Esophagus muscularis mucosa (tissue), 4 donors: ENCODE measurements at places on chromosomes 16 and 17. TPM values are rescaled to one million over a fixed set of nuclear protein-coding genes. Genes with fewer than 3 reads are reported as not detected.
A peak's percentile ranks its signal among the peaks of the same experiment; 100 is the strongest.

The JPT1 gene
- 24.2 TPM for total RNA-seq

The SCGB1C2 gene
- not detected for total RNA-seq

The KRT40 gene
- total RNA-seq, result not detected

The KRTAP1-5 gene
- total RNA-seq, result not detected

GRCh38 chr16:81905277-81905676, 106.0 kb downstream of the SDR42E1 start:
- no peak overlapping the region for H3K4me3 ChIP-seq
- peaks cover 4% of the 10 kb centered on the region for H3K36me3 ChIP-seq
- DNase-seq, result no peak
- no peaks in the 10 kb centered on the region for H3K27me3 ChIP-seq

The STAC2 gene
- 0.17 TPM for total RNA-seq

The CACNG3 gene
- total RNA-seq, result not detected

The CCDC43 gene
- total RNA-seq, result 15.2 TPM

The KRT31 gene
- total RNA-seq, result not detected

The CA10 gene
- not detected for total RNA-seq

GRCh38 chr16:21175397-21175796, 16.9 kb downstream of the LDAF1 start:
- no peak overlapping the region for H3K4me3 ChIP-seq
- no peak overlapping the region for H3K27ac ChIP-seq
- no peaks in the 10 kb centered on the region for H3K4me1 ChIP-seq
- no peaks in the 10 kb centered on the region for H3K27me3 ChIP-seq
- peaks cover 95% of the 10 kb centered on the region for H3K36me3 ChIP-seq

GRCh38 chr17:9361188-9361955, 214.2 kb downstream of the STX8 start:
- DNase-seq, result no peak
- no peaks in the 10 kb centered on the region for H3K27me3 ChIP-seq
- no peak overlapping the region for H3K27ac ChIP-seq
- no peak overlapping the region for H3K4me3 ChIP-seq
- H3K4me1 ChIP-seq, result peaks cover 13% of the 10 kb centered on the region
- no peaks in the 10 kb centered on the region for H3K36me3 ChIP-seq

GRCh38 chr16:1102921-1103635, 7.0 kb upstream of the C1QTNF8 start:
- no peak for DNase-seq
- H3K4me1 ChIP-seq, result peaks cover 17% of the 10 kb centered on the region
- H3K27me3 ChIP-seq, result peaks cover 7% of the 10 kb centered on the region
- H3K27ac ChIP-seq, result no peak overlapping the region
- H3K4me3 ChIP-seq, result no peak overlapping the region

GRCh38 chr17:82330322-82331239, 3.0 kb downstream of the SECTM1 start:
- H3K4me1 ChIP-seq, result peaks cover 52% of the 10 kb centered on the region
- DNase-seq, result no peak
- H3K36me3 ChIP-seq, result no peaks in the 10 kb centered on the region
- no peak overlapping the region for H3K27ac ChIP-seq
- H3K27me3 ChIP-seq, result no peaks in the 10 kb centered on the region
- no peak overlapping the region for H3K4me3 ChIP-seq

DNA sequence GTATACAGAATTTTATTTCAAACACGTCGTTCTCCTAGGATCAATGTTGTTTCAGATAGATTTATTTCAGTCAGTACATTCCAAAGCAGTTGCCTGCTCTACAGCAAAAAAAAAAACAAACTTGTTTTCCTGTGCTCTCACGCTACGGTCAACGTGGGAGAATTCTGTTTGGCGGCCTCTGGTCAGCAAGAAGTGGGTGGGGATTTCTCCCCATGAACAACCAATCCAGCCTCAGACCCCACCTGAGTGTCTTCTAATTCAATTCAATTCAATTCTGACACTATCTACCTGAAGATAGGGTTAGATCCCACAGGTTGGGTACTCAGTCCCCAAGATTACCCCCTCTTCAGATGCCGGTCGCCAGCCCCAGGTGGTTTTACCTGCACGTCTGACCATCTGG, 22.1 kb downstream of the C17orf58 start:
- peaks cover 3% of the 10 kb centered on the region for H3K4me1 ChIP-seq
- peaks cover 72% of the 10 kb centered on the region for H3K36me3 ChIP-seq
- no peak overlapping the region for H3K27ac ChIP-seq

The RNF227 gene
- 2.1 TPM for total RNA-seq

GRCh38 chr16:23060458-23061320, 88.6 kb downstream of the USP31 start:
- no peak overlapping the region for H3K4me3 ChIP-seq
- no peaks in the 10 kb centered on the region for H3K36me3 ChIP-seq
- peaks cover 23% of the 10 kb centered on the region for H3K4me1 ChIP-seq
- no peak overlapping the region for H3K27ac ChIP-seq

GRCh38 chr17:278676-279059, 73.9 kb downstream of the RPH3AL start:
- no peak overlapping the region for H3K4me3 ChIP-seq
- no peak overlapping the region for H3K27ac ChIP-seq
- H3K4me1 ChIP-seq, result no peaks in the 10 kb centered on the region
- DNase-seq, result no peak
- H3K36me3 ChIP-seq, result no peaks in the 10 kb centered on the region

GRCh38 chr17:53033297-53033696, 789.4 kb upstream of the KIF2B start:
- H3K27ac ChIP-seq, result no peak overlapping the region
- no peak overlapping the region for H3K4me3 ChIP-seq
- no peak for DNase-seq
- H3K4me1 ChIP-seq, result no peaks in the 10 kb centered on the region
- no peaks in the 10 kb centered on the region for H3K36me3 ChIP-seq

DNA sequence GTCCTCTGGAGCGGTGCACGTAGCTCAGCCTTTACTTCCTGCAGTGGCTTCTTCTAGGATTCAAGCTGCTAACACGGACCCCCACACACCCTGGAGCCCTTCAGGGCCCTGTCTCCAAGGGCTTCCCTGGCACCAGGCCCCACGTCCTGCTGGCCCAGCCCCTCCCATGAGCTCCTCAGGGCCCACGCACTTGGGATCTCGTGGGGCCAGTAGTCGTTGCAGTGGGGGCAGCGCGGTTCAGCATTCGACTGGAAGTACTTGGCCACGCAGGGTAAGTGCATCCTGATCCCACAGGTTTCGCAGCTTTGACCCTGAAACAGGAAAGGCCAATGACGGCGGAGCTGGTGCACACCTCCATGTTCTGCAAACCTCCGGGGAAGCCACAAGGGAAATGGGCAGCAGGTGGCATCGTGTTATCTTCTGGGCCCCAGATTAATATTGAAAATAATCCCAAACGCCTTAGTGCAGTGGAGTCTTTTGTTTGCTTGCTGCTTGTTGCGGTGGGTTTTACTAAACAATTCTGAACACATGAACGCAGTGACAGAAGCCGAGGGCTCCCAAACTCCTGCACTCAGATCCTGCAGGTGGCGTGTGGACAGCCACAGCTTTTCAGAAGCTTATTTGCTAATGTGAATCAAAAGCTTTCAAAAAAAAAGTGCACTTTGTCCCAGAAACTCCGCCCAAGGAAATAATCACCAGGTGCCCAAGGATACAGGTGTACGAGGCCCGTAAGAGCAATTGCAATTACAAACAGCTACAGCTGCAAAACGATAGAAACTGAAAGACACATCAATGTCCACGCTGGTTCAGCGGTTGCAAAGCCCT, 22.4 kb downstream of the KDM8 start:
- H3K4me3 ChIP-seq, result no peak overlapping the region
- peaks cover 54% of the 10 kb centered on the region for H3K36me3 ChIP-seq

The ARHGDIG gene
- 4.8 TPM for total RNA-seq

GRCh38 chr17:70390049-70390448, 220.7 kb downstream of the KCNJ2 start:
- H3K27me3 ChIP-seq, result no peaks in the 10 kb centered on the region
- H3K4me1 ChIP-seq, result no peaks in the 10 kb centered on the region
- no peak overlapping the region for H3K27ac ChIP-seq

The PDILT gene
- not detected for total RNA-seq

The IL17C gene
- not detected for total RNA-seq

The FOXN1 gene
- total RNA-seq, result not detected

DNA sequence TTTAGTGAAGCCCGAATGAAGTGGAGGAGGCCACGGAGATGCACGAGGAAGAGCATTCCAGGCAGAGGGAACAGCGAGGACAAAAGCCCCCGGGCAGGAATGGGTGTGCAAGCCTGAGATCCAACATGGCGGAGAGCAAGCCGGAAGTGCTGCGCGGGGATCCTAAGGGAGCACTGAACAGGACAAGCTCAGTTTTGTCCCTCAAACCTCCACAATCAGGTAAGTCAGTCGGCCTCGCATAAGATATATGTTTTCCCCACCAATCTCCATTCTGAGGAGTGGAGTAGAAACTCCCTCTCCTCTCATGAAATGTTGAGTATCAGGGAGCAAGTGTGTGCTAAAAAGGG, 32.9 kb upstream of the USP22 start:
- H3K4me3 ChIP-seq, result no peak overlapping the region
- peaks cover 16% of the 10 kb centered on the region for H3K4me1 ChIP-seq
- no peaks in the 10 kb centered on the region for H3K36me3 ChIP-seq
- peak overlapping the region; percentile 69 for H3K27ac ChIP-seq
- no peak for DNase-seq

- no peak overlapping the region for H3K27ac ChIP-seq
- H3K4me3 ChIP-seq, result peak overlapping the region; percentile 53
- peaks cover 63% of the 10 kb centered on the region for H3K4me1 ChIP-seq
- no peaks in the 10 kb centered on the region for H3K36me3 ChIP-seq
Observed at GRCh38 chr17:49968405-49969133, 421 bp upstream of the DLX4 start.

- H3K27ac ChIP-seq, result no peak overlapping the region
- H3K27me3 ChIP-seq, result no peaks in the 10 kb centered on the region
- no peak for DNase-seq
- H3K4me3 ChIP-seq, result no peak overlapping the region
Observed at GRCh38 chr17:15957206-15957605, 12.3 kb downstream of the ADORA2B start.

The ZNF771 gene
- 25.3 TPM for total RNA-seq

- no peak for DNase-seq
- no peaks in the 10 kb centered on the region for H3K36me3 ChIP-seq
- H3K27ac ChIP-seq, result no peak overlapping the region
- H3K27me3 ChIP-seq, result no peaks in the 10 kb centered on the region
- H3K4me3 ChIP-seq, result no peak overlapping the region
- no peaks in the 10 kb centered on the region for H3K4me1 ChIP-seq
Observed at GRCh38 chr16:55706739-55707384, 51.1 kb downstream of the SLC6A2 start.

GRCh38 chr16:25299792-25300590, 42.3 kb upstream of the ZKSCAN2 start:
- H3K36me3 ChIP-seq, result no peaks in the 10 kb centered on the region
- no peak overlapping the region for H3K4me3 ChIP-seq
- no peaks in the 10 kb centered on the region for H3K27me3 ChIP-seq
- no peaks in the 10 kb centered on the region for H3K4me1 ChIP-seq

DNA sequence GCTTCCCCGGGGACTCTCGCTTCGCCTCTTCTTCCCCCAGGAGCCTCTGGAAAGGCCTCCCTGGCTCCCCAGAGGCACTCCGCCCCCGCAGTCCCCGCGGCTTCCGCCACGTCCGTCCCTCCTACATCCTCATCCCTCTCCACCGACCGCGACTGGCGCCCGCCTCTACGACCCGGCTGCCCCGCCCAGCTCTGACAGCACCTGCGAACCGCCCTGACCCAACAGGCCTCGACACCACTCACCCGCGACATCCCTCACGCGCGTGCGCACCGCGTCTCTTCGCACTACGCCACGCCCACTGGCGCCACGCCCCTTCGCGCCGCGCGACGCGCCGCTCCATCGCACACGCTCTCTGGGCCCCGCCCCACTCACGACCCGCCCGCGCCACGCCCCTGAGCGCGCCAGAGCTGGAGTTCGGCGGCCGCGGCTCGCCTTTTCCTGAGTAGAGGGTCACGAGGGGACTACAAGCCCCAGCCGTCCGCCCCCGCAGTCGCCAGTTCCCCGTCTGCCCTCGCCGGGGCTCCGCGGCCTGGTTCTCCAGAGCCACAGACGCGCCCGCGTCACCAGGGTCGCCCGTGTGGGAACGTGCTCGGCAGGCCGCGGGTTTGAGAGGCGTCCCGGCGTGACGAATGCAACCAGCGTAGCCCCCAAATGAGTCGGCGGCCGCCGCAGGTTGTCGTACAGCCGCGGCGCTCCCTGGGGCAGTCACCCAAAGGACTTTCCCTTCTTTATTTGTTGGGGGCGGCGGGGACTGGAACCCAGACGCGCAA, 56.2 kb upstream of the LRRC37A3 start:
- DNase-seq, result peak; percentile 99
- H3K4me1 ChIP-seq, result peaks cover 28% of the 10 kb centered on the region
- H3K27me3 ChIP-seq, result peaks cover 4% of the 10 kb centered on the region
- peak overlapping the region; percentile 93 for H3K4me3 ChIP-seq
- H3K27ac ChIP-seq, result peak overlapping the region; percentile 91
- H3K36me3 ChIP-seq, result peaks cover 30% of the 10 kb centered on the region

GRCh38 chr16:59124056-59124455, 389.9 kb upstream of the GOT2 start:
- no peak overlapping the region for H3K27ac ChIP-seq
- no peaks in the 10 kb centered on the region for H3K27me3 ChIP-seq
- no peak for DNase-seq
- H3K4me3 ChIP-seq, result no peak overlapping the region
- H3K4me1 ChIP-seq, result peaks cover 7% of the 10 kb centered on the region

The TBC1D3H gene
- not detected for total RNA-seq

DNA sequence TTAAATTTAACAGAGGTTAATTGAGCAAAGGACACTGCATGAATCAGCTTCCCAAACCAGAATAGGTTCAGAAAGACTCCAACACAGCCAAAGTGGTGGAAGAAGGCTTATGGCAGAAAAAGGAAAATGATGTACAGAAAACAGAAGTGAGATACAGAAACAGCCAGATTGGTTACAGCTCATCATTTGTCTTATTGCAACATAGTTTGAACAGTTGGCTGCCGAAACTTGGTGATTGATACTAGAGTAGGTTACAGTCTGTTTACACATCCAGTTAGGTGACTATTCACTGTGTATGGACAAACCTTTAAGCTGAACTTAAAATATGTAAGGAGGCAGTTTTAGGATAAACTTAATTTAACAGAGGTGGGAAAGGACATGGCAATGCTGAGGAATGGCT, 18.3 kb downstream of the TMEM100 start:
- H3K27ac ChIP-seq, result no peak overlapping the region
- no peak for DNase-seq
- H3K27me3 ChIP-seq, result no peaks in the 10 kb centered on the region
- no peaks in the 10 kb centered on the region for H3K36me3 ChIP-seq
- H3K4me1 ChIP-seq, result peaks cover 10% of the 10 kb centered on the region

- H3K4me3 ChIP-seq, result no peak overlapping the region
- no peaks in the 10 kb centered on the region for H3K27me3 ChIP-seq
- H3K36me3 ChIP-seq, result no peaks in the 10 kb centered on the region
- H3K27ac ChIP-seq, result no peak overlapping the region
- no peak for DNase-seq
- H3K4me1 ChIP-seq, result no peaks in the 10 kb centered on the region
Observed at GRCh38 chr16:24117680-24118079, 138.5 kb upstream of the CACNG3 start.
